NCI-H1417 (cell line): ENCODE measurements at places on chromosomes 6 and 20.

GRCh38 chr20:1309439-1309847, 19.5 kb downstream of the SDCBP2 start:
- no peak for DNase-seq

DNA sequence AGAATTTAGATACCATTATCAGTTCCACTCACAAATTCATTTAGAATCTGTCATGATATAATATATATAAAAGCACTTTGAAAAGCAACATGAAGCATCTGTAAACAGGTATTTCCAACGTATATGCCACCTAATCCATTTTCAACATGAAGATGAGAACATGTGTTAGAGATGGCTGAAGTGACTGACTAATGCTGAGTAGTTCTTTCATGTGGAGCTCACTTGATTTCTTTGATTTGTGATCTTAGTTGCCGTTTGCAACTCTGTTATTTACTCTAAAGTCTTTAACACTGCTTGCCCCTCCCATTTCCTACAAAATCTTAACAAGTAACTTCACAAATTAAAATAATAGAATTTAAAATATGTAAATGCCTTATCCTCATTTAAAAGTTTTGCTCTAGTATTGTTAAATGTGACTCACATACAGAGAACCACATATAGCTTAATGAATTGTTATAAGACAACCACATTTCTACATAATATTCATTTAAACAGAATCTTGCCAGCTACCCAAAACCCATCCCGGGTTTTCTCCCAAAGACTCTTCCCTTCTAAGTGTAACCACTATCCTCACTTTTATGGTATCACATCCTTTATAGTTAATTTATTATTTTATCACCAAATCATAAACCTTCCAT, 78.3 kb downstream of the ME1 start:
- DNase-seq: no peak

DNA sequence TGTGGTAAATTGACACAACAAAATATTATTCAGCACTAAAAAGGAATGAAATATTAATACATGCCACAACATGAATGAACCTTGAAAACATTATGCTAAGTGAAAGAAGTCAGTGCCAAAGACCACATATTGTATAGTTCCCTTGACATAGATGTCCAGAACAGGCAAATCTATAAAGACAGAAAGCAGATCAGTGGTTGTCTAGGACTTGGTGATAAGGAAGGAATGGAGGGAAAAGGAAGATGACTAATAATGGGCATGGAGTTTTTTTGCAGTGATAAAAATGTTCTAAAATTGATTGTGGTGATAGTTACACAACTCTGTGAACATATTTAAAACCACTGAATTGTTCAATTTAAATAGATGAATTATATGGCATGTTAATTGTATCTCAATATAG, 32.5 kb downstream of the TBX18 start:
- DNase-seq: no peak

GRCh38 chr20:38175304-38176180, 10.5 kb upstream of the TGM2 start:
- DNase-seq: no peak

DNA sequence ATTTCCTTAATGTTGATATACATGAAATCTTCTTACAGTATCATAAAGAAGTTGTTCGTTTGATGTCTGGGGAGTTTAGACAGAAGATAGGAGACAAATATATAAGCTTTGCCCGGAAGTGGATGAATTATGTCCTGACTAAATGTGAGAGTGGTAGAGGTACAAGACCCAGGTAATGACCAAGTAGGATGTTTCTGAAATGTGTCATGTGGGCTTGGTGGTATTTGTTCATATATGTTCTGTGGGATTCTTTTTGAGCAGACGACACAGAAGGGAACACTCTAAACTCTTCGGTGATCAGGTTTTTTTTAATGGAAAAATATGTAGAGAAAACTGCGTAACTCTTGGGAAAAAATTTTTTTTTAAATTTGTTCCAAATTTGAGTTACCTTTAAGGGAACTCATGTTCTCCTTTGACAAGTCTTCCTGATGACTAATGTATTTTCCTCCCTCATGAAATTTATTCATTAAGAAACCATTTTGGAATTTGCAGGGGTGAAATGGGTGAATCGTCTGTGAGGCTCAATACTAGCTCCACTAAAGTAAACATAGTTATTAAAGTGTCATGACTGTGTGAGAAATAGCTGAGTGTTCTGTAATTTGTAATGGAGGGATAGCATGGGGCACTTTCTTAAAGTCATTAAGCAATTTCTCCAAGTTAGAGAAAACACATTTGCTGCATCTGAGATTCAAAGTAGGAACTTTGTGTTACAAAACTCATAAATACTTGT, 100.6 kb downstream of the MAP3K4 start:
- DNase-seq: no peak

DNA sequence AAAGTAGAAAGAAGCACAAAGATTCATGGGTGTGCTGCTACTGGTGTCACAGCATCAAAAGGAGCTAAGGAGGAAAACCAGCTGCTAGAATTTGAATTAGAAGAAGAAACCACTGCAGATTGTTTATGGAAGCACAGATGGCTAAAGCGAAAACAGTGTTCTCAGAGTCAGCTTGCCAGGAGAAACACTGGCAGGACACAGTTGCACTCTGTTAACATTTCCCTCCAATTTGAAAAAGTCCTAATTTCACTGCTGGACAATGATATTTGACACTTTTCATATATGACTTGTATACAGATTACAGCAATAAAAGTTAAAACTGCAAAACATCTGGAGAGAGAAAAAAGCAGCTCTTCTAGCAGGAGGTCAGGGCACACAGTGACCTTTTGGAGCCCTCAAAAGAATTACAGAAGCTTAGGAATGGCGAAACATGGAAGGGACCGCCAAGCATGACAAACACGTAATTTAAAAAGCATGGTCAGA, 314.5 kb downstream of the COL12A1 start:
- no peak for DNase-seq

- DNase-seq: no peak
Observed at GRCh38 chr6:73030257-73030656, 195.0 kb downstream of the KHDC1L start.

DNA sequence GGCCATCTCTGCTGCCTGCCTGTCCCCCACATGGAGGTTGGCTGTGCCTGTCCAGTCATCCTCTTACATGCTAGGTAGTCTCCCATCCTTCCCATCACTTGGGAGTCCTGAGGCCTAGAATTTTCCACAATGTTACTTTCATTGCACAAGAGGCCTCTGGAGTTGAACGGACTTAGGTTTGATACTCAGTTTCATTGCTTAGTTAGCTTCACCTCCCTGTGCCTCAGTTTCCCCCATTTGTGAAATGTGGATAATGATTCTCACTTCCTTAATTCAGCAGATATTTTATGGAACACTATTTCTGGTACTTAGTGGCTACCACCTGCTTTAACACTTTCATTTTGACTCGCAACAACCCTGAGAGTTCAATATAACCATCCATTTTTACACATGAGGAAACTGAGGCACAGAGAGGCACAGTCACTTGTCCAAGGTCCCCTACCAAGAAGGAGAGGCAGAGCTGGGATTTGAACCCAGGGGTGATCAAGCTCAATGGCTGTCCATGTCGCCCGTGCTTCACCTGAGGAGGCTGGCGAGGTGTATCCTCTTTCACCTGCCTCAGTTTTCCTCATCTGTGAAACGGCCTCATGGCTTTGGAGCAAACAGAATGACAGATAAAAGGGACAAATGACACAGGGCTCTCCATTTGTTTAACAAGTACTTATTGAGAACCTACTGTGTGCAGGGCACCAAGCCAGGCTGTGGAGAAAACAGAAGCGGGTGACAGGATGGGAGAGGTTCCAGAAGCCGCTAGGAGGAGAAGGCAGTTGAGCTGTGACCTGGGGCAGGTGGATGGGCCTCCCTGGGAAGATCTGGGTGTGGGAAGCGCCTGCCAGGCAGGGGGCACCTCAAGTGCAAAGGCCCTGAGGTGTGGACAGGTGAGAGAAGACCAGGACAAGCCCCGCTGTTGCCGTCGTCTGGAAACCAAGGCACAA, 154.3 kb upstream of the PTPN1 start:
- DNase-seq: no peak

- DNase-seq: no peak
Observed at GRCh38 chr6:158410784-158411183, 98.5 kb downstream of the TULP4 start.

DNA sequence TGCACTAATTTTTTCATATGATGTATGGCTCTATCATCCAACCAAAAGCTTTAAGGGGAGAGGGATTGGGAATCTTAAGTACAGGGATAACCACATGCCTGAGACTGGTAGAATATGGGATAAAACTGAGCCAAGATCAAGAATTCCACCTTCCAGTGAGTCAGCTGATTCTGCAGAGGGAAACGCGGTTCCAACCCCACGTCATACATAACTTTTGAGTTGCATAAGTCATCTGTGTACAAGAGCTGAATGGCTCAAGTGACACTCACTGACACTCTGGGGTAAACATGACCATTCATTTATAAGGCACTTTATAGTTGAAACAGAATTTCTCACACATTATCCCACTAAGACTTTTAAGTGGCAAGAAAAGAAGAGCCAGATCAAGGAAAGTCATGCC, 16.4 kb downstream of the TRIM27 start:
- DNase-seq: no peak

- DNase-seq: no peak
Observed at GRCh38 chr6:11766589-11767450, 11.8 kb downstream of the ADTRP start.

GRCh38 chr20:52001999-52002666, 189.4 kb downstream of the ZFP64 start:
- no peak for DNase-seq

- no peak for DNase-seq
Observed at GRCh38 chr6:116101302-116101718, 657 bp downstream of the NT5DC1 start.

DNA sequence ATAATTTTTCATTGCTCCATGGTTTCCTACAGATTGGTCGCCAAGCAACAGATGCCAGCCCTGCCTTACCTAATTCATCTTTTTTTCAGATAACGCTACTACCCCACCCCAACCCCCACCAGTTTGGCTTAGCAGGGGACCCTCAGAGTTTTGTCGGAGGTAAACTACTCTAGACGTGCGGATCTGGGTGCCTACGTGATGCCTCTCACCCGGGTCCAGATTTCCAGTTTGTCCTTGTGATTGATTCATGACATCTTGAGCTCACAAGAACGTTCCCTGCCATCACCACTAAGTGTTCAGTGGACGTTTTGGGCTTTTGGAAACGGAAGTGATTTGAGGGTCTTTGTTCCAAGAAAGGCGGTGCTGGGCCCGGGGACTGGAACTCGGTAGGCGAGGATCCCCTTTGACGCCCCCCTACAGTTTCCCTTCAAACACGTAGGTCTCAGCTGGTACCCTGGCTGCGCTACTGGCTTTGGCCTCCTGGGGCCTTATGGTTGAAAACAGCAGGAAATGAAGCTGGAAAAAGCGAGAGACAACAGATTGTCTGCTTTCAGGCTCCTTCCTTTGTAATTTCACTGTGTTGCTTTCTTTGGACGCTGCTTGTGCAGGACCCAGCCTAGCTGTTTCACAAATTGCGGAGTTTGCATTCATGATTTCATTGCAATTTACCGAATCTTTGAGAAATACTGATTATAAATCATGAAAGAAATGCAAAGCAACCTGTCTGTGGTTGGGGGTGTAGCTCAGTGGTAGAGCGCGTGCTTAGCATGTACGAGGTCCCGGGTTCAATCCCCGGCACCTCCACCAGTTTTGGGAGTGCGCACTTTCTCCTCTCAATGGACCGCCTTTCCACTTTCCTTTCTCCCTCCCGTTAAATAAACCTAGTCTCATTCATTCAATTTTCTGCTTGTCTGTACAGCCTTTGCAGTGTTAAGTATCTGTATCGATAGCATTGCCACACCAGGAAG, 81.0 kb downstream of the GPX5 start:
- no peak for DNase-seq

GRCh38 chr20:18187020-18187419, 49.4 kb downstream of the KAT14 start:
- no peak for DNase-seq

GRCh38 chr6:160070427-160070826, 51.2 kb upstream of the SLC22A1 start:
- no peak for DNase-seq

DNA sequence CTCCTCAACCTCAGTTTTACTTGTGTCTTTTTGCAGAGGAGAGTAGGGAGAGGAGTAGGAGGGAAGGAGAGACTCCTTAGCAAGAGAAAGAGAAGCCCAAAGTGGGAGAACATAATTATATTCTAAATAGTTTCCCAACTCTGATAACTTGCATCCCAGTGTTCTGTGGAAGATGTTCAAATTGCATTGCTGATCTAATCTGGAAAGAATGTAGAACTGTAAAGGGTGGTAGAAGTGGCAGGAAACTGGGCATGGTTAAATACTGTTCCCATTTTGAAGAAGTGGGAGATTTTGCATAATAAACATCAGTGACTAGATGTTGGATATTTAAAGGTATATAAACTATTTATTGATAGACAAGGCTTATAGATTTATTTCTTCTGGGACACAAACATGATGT, 42.6 kb upstream of the HMGN3 start:
- no peak for DNase-seq
